Esophagus squamous epithelium (tissue), 5 donors: ENCODE measurements at places on chromosomes 12 and 14.

DNA sequence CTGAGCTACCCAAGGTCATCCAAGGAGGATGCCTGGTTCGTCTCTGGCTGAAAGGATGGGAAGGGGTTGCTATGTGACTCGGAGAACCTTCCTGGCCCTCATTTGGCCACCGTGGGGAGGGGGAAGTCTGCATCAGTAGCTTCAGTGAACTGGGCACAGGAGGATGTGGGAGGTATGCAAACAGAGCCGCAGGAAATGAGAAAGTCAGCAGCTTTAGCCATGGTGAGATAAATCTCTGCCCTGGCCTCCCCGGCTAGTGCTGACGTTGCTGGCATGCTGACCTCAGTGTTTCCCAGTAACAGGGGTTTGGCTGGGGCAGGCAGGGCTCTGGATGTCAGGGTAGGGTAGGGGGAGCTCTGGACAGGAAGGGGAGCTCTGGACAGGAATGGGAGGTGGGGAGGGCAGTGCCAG lies 2.3 kb upstream of the CEBPE start:
- no peak for DNase-seq

DNA sequence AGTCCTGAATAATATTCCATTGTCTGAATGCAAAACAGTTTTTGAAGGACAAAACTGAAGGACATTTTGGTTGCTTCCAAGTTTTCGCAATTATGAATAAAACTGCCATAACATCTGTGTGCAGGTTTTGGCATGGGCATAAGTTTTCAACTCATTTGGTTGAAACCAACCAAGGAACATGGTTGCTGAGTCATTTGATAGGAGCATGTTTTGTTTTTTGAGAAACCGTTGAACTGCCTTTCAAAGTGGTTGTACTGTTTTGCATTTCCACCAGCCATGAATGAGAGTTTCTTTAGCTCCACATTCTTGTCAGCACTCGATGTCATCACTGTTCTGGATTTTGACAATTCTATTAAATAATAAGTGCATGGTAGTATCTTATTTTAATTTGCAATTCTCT lies 23.0 kb upstream of the GSG1 start:
- DNase-seq = no peak

GRCh38 chr14:61472011-61472672 lies 150.8 kb downstream of the PRKCH start:
- DNase-seq = no peak

DNA sequence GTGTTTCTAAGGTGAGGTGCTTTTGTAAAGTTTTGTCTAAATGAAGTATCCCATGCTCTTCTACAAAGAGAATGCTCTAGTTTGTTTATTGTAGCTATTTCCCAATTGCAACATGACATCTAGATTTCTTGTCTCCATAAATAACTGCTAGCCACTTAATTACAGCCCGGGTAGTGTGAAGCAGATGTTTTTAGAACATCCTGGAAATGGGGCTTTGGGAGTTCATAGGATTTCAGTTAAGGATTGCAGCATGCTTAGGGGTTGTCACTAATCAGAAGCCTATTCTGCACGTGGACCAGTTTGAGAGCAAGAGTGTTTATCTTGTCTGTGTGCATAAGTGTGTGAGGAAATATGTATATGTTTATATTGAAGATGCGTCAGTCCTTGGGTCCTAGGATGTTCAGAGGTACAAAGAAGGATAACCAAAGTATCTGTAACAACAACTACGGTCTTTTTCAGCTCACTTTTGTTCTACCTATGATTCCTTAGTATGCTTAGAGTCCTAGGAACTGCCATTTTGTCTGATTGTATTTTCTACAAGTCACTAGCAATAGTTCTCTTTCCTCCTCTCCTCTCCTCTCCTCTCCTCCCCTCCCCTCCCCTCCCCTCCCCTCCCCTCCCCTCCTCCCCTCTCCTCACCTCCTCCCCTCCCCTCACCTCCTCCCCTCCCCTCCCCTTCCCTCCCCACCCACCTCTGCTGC lies 135.3 kb downstream of the ACSS3 start:
- no peak for DNase-seq

DNA sequence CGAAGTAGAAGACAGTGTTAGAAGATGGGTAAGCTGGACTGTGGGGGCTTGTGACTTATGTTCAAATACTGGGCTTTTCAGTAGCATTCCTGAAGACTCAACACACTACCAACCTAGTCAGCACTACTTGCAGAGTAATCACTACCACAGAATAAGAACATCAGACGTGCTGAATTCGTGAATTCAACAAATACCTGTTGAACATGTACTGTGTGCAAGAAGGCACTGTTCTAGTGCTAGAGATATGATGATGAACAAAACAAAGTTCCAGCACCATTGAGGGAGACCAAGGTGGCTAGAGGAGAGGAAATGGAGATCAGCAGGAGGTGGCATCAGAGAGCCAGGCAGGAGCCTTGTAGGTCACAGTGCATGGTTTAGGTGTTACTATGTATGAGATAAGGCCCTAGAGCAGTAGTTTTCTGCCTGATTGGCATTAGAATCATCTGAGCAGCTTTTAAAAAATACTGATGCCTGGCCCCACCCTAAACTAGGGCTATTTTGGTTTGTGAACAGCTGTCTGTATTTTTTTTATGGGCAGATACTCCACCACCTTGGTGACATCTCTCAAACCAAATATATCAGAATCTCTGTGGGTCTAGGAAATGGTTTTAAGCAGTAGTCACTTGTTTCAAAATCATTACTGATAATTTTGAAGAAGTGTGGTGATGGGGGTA lies 26.8 kb downstream of the FERMT2 start:
- no peak for DNase-seq
